ENCODE measurements at places on chromosomes 6 and 20. TPM values are rescaled to one million over a fixed set of nuclear protein-coding genes. Genes with fewer than 3 reads are reported as not detected.

CPXM1 gene
- 281 TPM for polyA plus RNA-seq

VGLL2 gene
- polyA plus RNA-seq: not detected

LAMA5 gene
- polyA plus RNA-seq: 164 TPM

SLC2A10 gene
- 18.8 TPM for polyA plus RNA-seq

CDH26 gene
- 1.5 TPM for polyA plus RNA-seq

ELOVL4 gene
- 3.0 TPM for polyA plus RNA-seq

CYP39A1 gene
- 8.1 TPM for polyA plus RNA-seq

VWA7 gene
- polyA plus RNA-seq: 8.8 TPM

WFDC10B gene
- polyA plus RNA-seq: not detected
